ENCODE measurements at places on chromosomes 6 and 20.
A peak's percentile ranks its signal among the peaks of the same experiment; 100 is the strongest.

DNA sequence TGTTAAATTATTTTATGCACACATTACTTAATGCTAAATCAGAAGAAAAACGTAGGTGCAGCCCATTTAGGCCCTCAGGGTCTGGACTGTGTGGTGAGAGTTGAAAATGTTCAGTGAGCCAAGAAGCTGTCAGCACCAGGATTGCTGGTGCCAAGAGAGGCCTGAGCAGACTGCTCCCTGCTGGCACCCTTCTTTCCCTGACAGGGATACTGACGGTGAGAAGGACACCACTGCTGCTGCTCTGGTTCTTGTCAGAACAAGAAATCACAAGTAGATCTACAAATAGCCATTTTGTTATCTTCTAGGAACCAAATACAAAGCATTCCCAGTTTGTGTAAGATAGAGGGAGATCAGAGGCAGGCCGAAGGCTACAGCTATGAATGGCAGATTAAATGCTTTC is 48.7 kb upstream of the CRISP1 start:
- DNase-seq, result no peak

DNA sequence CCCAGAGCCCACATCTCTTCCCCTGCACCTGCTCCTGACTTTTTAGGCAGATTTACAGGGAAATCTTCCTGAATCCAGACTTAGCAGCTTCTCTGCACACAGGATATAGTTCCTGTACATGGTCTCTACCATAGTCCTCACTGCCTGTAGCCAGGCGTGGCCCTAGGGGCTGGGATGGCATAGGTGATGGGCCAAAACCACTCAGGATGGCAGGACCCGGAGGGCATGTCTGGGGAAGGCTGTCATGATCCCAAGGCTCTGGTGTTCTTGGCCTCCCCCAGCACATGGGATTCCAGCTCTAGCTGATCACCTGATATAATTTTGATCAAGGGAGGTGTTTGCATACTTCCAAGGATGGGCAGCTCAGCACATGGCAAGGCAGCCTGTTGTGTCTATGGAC is 58.0 kb downstream of the TOX2 start:
- DNase-seq, result no peak

GRCh38 chr20:37390891-37391525 is 45.1 kb downstream of the SRC start:
- DNase-seq, result no peak

DNA sequence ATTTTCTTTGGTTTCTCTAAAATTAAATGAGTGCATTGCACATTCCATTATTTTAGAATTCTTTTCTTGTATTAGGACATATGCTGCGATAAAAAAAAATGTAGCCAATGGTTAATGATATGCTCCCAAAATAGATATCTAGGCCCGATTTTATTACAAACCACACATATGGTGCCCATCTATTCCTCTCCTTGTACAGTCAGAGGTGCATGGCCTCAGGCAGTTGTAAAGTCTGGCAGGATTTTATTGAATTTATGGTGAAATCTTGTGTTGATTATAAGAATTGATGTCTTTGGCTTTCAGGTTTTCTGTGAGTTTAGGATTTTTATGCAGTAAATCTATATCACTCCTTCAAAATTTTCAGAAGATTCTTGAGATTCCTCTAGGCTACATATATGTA is 192.2 kb downstream of the RFPL4B start:
- no peak for DNase-seq

DNA sequence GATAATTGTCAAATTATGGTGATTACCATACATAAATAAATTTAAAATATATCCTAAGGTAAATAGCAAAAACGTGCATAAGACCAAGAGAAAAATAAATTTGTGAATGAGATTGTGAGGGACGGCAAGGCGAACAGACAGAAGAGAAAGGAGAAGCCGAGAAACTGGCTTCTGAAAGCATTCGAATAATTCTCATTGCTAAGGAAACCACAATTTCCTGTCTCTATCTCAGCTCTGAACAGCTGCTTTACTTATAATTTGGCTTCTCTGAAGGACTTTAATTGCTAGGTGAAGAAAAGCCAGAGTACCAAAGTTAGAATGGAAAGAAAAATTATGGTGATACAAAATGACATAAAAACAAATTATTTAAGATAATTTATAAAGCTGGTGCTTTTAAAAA is 79.0 kb upstream of the RGS17 start:
- peak; percentile 47 for DNase-seq

- DNase-seq, result no peak
These were observed 109.6 kb upstream of the TRAF3IP2 start for GRCh38 chr6:111715321-111715720.

GRCh38 chr6:1381481-1382330 is 7.7 kb upstream of the FOXF2 start:
- DNase-seq, result no peak

DNA sequence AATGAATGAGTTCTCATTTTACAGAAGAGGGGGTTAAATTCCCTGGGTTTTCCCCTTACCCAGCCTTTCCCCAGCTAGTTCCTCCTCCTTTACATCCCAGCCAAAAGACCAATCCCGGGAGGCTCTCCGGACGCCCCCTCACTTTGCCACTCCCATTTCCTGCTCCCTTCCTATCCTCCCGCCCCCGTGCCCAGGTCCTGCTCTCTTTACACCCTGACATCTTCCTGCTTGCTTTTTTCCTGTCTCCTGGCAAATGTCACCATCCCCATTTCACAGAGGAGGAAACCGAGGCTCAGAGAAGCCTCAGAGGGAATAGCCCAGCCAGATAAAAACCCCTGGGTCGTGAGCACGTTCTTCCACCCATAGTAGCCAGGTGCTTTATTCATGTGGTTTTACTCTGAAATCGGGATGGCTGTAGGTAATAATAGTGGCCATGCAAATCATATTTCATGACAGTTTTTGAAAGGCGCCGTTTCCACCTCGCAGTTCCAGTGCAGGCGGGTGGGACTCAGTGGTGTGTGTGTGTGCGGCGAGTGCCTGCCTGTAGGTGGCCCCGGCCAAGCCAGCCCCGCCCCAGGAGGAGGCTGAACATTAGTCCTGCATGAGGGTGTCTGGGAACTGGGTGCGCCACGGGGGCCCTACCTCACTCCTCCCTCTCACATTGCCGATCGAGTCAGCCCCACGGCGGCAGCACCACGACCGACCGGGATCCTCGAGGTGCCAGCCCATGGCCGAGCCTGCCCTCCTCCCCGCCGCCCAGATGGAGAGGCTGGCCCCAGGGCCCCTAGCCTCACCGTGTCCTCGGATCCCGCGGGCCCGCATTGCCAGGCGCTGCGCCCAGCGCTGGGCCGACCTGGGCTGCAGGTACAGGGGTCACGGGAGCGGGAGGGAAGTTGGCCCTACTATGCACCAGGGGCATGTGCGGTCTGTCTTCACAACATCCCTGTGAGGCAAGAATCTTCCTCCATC is at the start of gene ARHGAP40:
Gene ARHGAP40 (plus strand): TSS at position 594 of the 969 bp plus-strand sequence.
- DNase-seq, result no peak

GRCh38 chr6:158322724-158323560 is 10.7 kb downstream of the TULP4 start:
- no peak for DNase-seq

- DNase-seq, result no peak
These were observed 12.6 kb upstream of the ADA start for GRCh38 chr20:44664131-44664530.

DNA sequence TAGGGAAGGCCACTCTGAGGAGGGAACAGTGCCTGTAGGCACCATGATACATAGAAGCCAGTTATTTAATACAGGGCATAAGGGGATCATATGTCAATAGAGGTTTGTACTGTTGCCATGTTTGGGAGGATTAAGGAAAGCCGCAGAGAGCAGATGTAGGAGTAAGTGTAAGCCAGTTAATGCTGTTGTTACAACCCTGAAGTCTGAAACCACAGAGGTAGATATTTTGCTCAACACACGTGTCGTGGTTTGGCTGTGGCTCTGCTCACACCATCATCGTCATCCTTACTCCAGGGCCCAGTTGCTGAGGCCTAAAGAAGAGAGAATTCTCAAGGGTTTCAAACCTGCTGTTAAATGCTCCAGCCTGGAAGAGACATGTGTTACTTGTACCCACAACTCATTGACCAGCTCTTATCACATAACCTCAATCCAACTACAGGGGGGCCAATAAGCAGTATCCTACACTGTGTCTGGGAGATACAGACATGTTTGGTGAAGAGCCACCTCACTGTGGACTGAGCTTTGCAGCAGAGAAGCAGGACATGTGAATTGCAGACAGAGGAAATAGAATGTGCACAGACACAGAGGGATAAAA is 31.0 kb upstream of the PSMF1 start:
- no peak for DNase-seq

DNA sequence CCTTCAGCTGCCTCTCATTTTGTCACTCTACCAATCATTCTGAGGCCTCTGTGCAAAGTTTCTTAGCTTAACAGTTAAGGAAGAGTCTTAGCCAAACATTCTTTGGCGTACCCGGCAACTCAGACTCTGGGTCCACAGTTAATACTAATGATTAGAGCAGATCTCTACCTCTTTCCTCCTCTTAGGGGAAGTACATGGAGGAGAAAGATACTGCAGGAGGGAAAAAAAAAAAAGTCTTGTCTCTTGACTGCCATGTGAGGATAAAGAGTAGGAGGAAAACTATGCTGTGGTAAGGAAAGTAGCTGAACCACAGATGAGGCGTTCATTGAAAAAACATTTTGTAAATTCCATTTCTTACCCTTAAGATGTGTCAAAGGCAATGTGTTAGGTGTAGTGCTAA is 44.0 kb upstream of the MARCKS start:
- DNase-seq, result no peak

- DNase-seq, result peak; percentile 17
These were observed 205.5 kb downstream of the ZNF217 start for GRCh38 chr20:53387983-53388675.

GRCh38 chr6:112058243-112059032 is 4.5 kb downstream of the CCN6 start:
- DNase-seq, result no peak

DNA sequence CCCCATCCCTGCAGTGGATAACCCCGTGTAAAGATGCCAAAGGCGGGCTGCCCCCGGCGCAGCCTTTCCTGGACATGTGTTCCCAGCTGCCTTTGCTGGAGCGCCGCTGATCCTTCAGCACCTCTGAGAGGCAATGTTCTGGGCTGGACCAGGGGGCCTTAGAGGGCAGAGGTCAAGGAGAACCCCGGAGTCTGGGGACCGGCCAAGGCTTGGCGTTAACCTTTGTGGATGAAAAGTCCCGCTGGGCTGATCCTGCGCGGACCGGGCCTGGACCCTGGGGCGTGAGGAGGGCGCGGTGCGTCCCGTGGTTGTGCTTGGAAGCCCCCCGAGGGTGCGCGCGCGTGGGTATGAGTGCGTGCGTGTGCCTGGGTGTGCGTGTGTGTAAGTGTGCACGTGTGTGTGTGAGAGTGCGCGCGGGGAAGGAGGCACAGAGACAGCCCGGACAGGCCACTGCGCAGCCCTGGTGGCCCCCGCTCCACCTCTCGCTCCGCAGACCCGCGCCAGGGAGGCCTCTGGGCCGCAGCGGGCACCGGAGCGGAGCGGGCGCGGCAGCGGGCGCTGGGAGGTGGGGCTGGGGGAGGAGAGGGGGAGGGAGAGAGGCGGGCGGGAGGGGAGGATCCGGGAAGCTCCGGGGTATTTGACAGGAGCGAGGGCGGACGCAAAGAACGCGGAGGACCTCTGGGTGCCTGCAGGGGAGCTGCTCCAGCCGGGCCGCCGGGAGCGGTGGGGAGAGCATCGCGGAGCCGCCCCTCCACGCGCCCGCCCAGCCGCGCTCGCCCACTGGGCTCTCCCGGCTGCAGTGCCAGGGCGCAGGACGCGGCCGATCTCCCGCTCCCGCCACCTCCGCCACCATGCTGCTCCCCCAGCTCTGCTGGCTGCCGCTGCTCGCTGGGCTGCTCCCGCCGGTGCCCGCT is at the start of gene SMOC2:
Gene SMOC2 (plus strand): TSS at position 665 of the 914 bp plus-strand sequence. CDS start 187 bp downstream, at position 852.
- no peak for DNase-seq

GRCh38 chr6:87074101-87074621 is 20.7 kb downstream of the CGA start:
- DNase-seq, result no peak

DNA sequence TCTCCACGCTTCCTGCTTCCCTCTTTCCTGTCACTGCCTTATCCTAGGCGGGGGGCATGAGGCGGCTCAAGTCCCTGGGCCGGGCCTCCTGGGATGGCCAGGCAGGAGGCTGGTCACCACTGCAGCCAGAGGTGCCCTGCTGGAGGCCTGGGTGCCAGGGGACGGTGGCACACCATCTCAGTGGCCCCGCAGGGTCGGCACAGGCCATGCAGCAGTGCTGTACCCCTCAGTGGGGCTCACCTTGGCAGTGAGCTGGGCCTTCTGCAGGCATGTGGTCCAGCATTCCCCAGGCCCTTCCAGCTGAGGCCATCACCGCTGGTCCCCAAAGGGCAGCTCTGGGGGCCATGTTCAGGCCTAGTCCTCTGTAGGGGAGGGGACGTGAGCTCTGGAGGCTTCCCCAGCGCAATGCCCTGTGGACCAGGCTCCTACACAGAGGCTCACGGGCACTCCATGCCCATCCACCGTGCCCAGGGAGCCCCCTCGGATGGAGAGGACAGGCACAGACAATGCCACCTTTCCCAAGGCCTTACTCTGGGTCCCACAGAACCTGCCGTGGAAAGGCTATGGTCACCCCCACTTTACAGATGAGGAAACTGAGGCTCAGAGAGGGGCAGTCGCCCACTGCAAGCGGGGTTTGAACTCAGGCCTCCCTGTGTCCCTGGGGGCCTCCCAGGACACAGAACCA is 123.8 kb downstream of the TAF4 start:
- DNase-seq, result no peak

DNA sequence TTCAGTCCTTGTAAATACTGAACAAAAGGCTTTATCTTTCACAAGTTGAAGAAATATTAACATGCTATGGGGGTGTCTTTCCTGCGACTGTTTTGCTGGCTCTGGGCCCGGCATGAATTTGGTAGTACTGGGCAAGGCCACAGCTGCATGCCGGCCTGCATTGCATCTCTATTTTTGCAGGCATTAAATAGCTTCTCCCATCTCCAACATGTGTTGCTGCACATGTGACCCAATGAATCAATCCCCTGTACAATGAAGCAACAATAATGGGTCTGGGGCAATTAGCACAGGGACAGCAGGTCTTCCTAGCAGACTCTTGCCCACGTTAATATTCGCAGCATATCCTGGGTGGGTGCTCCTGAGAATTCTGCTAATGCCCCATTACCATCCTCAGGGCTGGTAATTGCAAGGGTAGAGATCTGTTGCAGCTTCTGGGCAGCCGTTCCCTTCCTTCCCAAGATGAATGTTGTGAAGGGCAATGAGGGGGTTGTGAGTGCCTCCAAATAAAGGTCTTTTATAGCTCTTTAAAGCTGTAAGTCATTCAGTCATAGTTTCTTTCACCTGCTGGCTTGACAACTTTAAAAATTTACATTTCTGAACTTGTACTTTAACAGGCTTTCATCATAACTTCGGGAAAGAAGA is 24.3 kb upstream of the CDYL start:
- DNase-seq, result no peak

DNA sequence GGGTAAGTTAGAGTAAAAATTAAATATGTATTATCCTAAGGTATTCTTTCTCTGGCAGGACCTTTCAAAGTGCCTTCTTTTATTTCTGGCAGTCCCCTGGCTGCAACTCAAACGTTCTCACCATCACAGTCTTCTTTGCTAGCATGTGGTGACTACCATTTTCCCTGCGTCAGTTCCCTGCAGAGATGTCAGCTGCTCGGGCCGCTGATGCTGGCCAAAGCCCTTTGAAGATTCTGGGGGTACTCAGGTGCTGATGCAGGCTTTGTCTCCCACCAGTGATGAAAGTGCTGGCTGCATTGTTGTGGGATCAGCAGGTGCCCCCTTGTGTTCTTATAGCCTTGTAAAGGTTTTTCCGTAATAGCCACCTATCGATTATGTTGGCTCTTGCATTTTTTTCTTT is 140.1 kb downstream of the BTBD3 start:
- no peak for DNase-seq
